GM04503 (cell line): ENCODE measurements at places on chromosomes 2 and 18.
A peak's percentile ranks its signal among the peaks of the same experiment; 100 is the strongest.

DNA sequence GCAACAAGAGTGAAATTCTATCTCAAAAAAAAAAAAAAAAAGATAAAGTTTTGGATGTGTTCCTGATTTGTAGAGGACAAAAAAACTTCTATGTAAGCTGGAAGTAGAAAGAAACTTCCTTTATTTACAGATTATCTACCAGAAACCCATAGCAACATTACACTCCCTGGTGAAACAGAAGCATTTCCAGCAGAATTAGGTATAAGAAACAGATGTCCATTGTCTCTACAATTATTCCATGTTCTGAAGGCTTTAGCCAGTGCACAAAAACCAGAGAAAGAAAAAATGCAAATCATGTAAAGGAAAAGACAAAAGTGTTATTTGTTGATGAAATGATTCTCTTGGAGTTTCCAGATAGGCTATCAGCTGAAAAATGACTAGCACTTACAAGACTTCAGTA, 4.9 kb downstream of the TUBB6 start:
- no peak for DNase-seq

- no peak for DNase-seq
Measured at GRCh38 chr2:45879406-45879805, 227.9 kb downstream of the PRKCE start.

DNA sequence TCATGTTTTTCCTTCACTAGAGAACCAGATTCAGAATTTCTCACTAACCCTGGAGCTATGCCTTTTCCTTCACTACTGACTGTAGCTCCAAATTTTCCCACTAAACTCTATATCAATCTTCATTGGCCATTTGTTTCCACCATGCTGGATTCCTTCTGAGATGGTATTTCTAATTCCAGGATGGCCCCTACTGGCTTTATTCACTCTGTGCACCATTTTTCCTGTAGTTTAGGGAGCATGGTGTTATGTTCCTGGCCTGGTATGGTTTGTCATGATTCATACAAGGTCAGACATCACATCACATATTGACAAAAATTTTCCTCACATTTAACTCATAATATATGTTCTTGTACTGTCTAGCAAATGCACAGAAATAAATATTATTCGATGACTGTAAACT, 229.2 kb upstream of the TFPI start:
- DNase-seq = no peak

DNA sequence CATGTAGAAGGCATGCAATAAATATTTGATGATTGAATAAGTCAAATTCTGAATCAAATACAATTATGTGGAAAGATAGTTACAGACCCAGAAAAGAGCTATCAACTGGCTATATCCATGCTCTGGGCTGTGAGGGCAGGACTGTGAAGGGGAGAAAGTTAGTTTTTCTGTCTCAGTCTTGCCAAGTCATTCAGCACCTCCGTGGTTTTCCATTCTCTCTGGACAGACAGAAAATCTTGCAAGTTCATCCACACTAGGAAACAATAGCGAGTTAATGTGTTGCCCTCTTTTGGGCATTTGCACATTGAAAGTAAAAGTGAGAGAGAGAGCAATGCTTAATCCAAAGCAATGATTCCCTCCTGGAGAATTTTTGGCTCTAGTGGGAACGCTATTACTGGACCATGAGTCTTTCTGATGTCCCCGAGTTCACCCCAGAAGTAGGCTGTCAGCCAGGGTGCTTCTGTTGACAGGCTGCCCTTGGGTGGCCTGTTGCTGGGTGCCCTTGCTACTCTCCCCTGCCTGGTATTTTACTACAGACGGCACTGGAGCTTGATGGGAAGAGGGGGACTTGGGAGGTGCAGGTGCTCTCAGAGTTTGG, 238.3 kb downstream of the LOXHD1 start:
- DNase-seq = peak; percentile 6

- DNase-seq = peak; percentile 38
Measured at GRCh38 chr2:122748552-122749011, 993.1 kb downstream of the TSN start.

DNA sequence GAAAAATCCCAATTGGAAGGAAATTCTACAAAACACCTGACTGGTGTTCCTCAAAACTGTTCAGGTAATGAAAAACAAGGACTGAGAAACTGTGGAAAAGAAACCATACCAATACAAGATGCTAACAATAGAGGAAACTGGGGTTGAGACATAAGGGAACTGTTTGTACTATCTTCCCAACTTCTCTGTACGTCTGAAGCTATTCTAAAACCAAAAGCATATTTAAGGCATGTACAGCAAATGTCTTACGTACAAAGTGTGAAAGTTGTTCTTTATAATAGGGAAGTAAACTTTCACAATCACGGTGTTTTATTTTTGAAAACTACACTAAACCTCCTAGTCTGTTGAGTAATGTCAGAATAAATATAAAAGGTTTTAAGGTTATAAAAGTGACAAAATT, 776.1 kb upstream of the RAB6C start:
- no peak for DNase-seq

DNA sequence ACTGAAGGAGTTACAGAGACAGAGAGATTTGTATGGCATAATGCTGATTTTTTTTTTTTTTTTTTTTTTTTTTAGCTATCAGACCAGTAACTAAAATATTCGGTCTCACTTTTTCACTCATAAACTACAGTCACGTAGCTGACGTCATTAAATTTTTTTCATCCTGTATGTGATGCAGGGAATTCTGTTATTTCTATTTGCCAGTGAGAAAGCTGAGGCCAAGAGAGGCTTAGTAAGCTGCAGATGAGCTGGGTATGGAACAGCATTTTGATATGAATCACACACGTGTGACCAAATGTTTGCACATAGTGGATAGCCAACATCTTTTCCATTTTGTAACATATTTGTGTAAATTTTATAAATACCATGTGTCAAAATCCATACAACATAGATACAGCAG, 79.1 kb upstream of the EPB41L3 start:
- DNase-seq = no peak

- DNase-seq = no peak
Measured at GRCh38 chr2:28616396-28616999, 120.6 kb downstream of the PLB1 start.

- no peak for DNase-seq
Measured at GRCh38 chr2:61688369-61689334, 150.5 kb upstream of the XPO1 start.

DNA sequence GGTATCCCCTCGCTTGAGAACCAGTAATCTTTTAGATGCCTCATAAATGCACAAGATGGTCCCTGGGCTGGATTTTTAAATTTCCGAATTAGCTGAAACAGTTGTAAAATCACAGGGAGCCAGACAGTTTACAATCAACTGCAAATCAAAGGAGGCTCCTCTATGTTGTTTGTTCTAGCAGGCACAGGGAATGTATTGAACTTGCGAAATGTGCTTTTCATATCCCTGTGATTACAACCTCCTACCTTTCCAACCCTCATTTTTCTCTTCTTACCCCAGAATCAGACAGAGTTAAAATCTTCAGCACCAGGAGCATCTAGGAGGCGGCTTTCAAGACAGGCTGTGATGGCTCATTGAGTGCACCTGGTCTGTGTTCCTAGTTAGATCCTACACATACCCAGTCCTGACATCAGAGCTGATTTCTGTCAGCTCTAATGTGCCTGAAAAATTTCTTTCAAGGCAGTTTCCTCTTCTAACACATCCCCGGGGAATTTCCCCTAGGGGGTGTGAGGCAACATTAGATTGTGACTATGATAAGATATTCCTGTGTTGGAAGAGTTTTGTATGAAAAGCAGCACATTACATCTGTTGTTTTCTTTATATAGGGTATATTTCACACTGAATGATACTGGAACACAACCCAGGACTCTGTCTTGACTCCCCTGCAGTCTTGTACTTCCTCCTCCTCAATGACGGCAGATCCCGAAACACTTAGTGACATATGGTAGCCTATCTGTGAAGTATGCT, 17.9 kb upstream of the CAVIN2 start:
- no peak for DNase-seq

DNA sequence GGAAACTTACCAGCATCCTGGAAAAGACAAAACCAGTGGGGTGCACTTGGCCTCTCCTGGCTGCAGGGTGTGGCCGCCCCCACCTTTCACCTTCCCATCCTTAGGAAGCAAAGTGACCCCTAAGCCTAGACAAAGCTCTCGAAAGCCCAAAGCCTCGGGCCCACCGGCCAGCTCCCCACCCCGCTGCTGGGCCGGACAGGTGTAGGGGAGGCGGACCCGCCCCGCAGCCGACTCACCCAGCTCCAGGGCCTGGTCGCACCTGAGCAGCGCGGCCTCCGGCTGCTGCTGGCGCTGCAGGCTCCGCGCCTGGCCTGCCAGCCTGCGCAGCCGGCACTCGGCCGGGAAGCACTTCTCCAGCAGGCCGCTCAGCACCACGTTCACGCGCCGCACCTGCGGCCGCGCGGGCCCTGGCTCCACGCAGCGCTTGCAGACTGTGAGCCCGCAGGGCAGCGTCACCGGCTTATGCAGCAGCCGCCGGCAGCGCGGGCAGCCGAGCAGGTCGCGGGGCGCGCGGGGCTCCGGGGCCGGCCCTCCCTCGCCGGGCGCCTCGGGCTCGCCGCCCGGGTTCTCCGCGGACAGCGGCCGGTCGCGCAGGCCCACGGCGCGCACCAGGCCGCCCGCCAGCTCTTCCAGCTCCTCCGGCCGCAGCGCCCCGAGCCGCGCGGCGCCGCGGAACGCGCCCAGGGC, 979 bp downstream of the LONRF2 start:
- DNase-seq = no peak

GRCh38 chr2:237879058-237879430, 19.6 kb downstream of the RAMP1 start:
- DNase-seq = no peak

DNA sequence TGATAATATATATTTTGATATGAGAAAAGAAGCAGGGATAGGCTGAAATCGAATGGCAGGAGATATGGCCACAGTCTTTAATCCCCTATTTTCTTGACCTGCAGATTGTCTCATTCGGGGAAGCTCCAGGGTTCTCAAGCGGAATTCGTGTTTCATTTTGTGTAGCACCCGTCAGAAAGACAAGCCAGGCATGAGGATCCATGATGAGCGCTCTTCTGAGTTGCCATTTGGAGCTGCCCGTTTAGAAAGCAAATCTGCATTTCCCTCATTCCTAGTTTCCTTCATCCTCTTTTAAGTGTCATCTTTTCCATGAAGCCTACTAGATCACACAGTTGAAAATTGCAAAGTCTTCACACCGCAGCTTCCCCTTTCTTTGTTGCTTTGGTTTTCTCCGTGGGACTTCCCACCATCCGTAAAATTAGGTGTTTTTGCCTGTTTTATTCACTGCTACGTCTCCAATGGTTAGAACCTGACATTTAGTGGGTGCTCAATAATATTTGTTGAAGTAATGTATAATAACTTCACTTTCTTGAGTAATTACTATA, 16.9 kb downstream of the HNMT start:
- DNase-seq = no peak

DNA sequence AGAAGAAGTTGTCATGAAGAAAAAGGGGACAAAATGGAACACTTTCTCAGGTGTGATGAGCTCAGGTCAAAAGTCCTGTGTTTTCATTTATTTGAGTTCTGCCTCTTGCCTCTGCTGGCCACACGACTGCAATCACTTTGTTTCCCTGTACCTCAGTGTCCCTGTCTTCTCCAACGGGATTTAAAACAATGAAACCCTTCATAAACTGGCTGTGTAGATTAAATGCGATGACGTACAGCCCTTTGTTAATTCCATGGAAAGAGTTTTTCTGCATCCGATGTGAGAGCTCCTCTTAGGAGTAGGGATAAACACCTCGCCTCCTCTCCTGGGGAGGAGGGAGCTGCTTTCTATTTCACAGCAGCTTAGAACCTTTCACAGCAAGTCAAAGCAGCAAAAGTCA, 51.5 kb upstream of the CNGA3 start:
- no peak for DNase-seq

DNA sequence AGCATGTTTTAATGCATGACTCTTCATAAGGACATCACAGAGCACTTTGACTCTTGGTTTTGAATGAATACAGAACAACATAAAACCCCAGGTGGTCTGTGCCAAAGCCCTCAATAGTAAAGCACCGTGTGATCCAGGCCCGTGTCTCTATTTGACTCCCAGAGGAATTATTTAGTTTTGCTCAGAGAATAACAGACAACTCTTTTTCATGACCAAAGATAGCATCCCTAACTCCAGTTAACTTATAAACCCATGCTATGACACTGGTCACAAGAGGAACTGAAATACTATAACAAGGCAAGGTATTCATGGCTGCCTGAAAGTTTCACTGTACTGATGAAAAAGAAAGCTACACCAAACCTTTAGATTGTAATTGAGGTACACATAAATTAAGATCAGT, 128.4 kb downstream of the IKZF2 start:
- DNase-seq = no peak

DNA sequence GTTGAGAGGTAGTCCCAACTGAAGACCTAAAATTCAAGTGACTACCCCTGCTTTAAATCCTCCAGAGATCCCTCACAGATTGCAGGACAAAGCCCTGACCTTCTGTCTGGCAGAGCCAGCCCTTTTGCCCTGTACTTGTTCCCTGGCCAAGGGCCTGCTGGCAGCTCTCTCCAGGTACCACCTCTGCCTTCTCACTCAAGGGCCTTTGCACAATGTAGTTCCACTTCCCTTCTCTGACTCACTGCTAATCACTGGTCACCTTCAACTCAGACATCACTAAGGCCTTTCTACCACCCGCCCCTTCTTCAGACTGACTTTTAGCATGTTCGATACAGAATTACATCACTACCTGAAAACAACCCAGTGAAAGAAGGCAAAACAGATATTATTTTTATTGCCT, 411.0 kb downstream of the TMEM182 start:
- no peak for DNase-seq

- DNase-seq = no peak
Measured at GRCh38 chr2:63056107-63057050, 5.7 kb downstream of the OTX1 start.

DNA sequence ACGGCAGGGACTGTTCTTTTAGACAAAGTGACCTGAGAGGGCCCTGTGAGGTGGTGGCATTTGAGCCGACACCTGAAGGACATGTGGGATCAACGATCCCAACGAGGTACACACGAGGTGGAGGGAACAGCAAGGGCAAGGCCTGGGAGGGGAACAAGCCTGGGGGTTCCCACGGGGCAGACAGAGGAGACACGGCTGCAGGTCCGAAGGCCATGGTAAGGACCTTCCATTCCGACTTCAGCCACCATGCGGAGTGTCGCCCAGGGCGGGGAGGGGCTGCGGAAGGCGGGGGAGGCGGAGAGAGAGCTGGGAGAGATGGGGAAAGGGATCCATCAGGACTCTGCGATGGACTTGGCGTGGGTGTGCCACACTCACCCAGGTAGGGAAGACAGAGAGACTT, 151.8 kb downstream of the HDAC4 start:
- DNase-seq = no peak

GRCh38 chr2:105398336-105399206, at the start of gene FHL2:
TSS of gene FHL2 (minus strand) at chr2:105399051. CDS start at chr2:105386516, 12,535 bp downstream.
- no peak for DNase-seq

DNA sequence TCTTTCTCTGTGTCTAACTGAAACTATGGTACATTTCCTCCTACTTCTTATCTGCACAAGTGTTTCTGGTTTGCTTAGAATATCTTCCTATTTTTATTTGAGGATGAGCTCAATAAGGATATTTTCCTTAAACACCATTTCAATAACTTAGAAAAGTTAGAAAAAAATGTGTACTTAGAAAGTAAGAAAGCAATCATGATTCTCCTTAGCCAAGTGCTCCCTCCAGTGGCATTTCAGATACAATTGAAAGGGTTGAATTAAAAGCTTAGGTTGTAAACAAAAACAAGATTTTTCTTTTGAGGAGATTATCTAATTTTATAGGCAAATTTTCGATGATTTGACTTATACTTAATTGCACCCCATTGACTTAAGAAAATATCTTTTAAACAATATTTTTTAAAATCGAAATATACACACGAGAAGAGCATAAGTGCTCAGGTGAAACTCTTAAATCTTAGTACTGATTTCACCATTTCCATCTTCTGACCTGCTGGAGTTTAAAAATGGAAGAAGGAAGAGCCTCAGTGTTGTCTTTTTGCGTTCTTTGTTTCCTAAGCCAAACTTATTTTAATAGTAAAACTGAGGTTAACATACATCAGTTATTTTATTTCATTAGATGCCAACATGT, 26.9 kb downstream of the C18orf63 start:
- DNase-seq = no peak
